ENCODE measurements at places on chromosomes 11 and 22. TPM values are rescaled to one million over a fixed set of nuclear protein-coding genes. Genes with fewer than 3 reads are reported as not detected.

- DNase-seq: no peak
These were observed 43.4 kb upstream of the CSNK2A3 start for GRCh38 chr11:11396301-11397035.

GRCh38 chr11:7524462-7525235 lies 10.8 kb downstream of the PPFIBP2 start:
- DNase-seq: no peak

GRCh38 chr11:120773501-120774031 lies 250.3 kb upstream of the TBCEL start:
- DNase-seq: no peak

GRCh38 chr22:27724157-27724556 lies 77.4 kb downstream of the MN1 start:
- DNase-seq: no peak

- DNase-seq: no peak
These were observed 661 bp upstream of the MALAT1 start for GRCh38 chr11:65498042-65498726.

DNA sequence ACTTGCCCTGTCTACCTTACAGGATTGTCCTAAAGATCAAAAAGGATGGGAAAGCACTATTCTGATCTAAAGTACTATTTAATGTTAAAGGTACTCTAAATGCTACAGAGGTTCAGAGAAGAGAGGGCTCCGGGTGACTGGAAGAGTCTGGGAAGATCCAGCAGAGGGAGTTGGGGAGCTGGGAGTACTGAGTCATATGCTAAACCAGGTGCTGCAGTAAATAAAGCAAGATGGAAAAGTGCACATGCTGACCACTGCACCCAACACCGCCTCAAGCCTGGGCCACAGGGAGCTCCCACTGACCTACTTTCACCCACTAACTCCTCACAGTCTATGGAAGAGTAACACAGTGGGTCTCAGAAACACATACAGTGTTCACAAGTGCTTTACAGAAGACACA lies 49.3 kb downstream of the WT1 start:
- DNase-seq: no peak

- no peak for DNase-seq
These were observed 15.6 kb upstream of the LYVE1 start for GRCh38 chr11:10584071-10584501.

DNA sequence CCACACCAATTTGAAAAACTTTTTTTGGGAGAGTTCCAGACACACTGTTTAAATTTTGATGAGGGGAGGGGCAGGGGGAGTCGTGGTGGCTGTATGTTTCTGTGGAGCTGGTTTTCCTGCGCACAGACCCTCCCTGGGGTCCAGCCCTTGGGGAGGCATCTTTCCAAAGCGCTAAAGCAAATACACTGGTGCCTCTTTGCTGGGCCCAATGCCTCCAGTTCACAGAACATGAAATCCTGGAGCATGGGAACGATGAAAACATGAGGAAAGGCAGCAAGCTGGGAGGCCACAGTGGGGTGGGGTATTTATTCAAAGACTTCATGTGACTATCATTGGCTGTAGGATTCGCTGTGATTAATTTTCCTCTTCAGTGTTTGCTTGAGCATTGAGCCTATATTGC lies 135.3 kb downstream of the CCDC34 start:
- no peak for DNase-seq

DNA sequence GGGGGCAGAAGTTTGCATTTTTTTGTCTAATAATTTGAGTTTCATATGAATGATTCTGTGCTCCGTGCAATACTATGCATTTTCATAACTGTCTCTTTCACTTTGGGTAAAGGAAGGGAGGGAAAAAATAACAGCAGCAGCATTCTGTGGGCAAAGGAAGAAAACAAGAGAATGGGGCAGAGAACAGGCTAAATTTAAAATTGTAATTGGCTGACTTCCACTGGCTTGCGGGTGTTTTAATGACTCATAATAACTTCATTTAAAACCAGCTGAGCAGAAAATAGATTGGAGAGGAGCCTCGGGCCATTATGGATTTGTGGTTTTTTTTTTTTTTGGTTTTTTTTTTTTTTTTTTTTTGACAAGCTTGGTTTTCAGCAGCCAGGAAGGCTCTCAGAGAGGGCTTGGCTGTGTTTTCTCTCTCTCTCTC lies 107.4 kb downstream of the ZBTB16 start:
- no peak for DNase-seq

DNA sequence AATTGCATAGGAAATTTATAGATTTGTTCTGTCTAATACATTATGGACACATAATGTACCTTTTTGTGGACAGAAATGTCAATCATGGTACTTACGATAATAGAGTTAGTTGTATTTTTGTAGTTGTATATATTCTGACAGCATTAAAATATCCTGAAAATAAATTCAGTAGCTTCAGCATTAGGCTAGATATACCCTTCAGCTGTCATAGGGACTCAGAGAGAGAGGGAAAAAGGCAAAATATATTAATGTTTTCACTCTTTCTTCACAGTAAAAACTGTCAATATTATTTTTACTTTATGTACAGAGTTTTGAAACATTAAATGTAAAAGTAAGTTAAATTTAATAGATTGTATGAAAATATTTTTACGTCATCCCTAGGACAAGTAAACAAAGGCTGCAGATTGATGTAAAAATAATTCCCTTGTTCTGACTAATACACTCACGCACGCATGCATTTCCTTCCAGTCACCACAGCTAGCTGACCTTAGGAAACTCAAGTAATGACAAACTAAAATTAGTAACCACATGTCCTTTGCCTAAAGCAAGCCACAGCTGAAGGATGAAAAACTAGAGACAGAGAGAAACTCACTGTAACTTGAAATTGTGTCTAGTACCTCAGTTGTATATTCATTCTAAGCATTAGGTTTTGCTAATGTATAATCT lies 104.7 kb upstream of the CARD18 start:
- no peak for DNase-seq

GRCh38 chr22:33756508-33756949 lies 163.7 kb downstream of the LARGE1 start:
- no peak for DNase-seq

DNA sequence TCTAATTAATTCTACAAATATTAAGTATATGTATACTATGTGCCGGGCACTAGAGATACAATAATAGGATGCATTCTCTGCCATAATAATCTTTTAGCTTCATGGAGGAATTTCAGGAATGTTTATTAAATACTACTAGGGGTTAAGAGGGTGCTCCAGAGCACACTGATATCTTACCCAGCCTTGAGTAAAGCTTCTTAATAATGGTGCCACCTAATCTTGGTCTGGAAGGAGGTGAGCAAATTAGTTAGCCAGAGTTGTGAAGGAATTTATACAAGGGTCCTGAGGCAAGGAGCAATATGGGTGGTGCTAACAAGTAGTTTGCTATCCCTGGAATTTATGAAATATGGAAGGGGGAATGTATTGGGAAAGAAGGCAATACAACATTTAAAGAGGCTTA lies 21.7 kb downstream of the ELP4 start:
- DNase-seq: no peak

- no peak for DNase-seq
These were observed 98.5 kb downstream of the CSTPP1 start for GRCh38 chr11:47035108-47035507.

DNA sequence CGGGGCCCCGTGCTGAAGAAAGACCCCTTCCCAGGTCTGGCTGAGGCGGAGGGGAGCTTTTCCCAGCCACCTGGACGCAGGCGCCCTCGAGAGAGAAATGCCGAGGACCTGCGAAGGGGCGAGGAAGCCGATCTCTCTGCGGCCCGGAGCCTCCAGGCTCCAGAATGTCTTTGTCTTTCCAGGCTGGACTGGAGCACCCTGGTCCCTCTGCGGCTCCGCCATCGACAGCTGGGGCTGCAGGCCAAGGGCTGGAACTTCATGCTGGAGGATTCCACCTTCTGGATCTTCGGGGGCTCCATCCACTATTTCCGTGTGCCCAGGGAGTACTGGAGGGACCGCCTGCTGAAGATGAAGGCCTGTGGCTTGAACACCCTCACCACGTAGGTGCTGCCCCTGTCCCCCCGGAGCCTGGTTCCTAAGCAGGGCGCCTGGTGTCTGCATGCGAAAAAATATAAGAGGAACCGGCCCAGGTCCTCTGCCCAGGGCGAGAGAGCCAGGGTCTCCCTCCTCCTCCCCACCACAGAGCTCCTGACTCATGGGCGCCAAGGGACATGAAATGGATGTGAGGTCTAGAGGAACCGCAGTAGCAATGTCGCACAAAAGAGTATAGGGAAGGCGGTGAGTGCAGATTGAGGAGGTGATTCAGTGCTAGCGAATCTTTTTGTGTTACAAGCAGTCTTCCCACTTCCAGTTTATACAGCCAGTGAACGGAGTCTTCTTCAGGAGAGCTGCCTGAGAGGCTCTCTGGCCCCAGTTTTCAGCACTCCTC lies 11.0 kb downstream of the GLB1L2 start:
- no peak for DNase-seq

- no peak for DNase-seq
These were observed 32.7 kb upstream of the CCDC34 start for GRCh38 chr11:27395556-27396258.

DNA sequence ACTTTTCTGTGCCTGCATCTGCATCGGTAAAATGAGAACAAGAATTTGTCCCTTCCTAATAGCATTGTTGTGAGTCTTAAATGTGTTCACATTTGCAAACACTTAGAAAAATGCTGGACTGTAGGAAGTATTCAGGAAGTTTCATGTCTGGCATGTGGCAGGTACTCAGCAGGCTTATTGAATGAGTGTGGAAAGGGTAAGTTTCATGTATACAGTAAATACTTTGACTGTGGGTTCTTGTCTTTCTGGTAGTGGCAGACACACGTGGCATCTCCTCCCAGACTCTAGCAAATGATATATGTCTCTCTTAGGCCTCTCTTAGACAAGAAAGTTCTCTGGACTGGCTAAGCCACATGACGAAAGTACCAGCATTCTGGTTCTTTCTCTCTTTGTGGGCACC lies 179.2 kb downstream of the C11orf91 start:
- no peak for DNase-seq

GRCh38 chr11:18225913-18226312 lies 10.7 kb downstream of the SAA4 start:
- DNase-seq: no peak

GRCh38 chr11:115330684-115331482 lies 173.3 kb downstream of the CADM1 start:
- DNase-seq: no peak

DNA sequence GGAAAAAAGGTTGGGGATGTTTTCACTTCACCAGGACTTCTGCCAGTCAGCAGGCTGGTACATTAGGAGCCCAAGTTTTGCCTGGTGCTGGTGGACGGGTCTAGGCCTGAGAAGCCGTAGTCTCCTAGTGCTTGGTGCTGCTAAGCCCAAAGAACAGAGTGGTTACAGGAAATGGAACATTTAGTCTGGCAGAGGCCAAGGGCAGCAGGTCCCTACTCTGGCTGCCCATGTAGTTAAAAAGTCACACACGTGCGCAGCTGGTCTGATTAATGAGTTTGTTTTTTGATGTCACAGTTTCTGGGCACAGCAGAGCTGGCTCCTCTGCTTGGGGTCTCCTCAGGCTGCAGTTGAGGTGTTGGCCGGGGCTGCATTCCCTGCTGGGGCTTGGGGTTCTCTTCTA lies 20.6 kb downstream of the BCR start:
- DNase-seq: no peak

GRCh38 chr11:86977441-86978050 lies 22.4 kb upstream of the FZD4 start:
- no peak for DNase-seq

The FXYD2 gene
- total RNA-seq: 11.2 TPM

The F2 gene
- 0.85 TPM for total RNA-seq

The GVQW3 gene
- total RNA-seq: 6.5 TPM

The CPT1B gene
- total RNA-seq: 113 TPM

The TNNI2 gene
- 0.39 TPM for total RNA-seq

The KCNQ1 gene
- 27.7 TPM for total RNA-seq
